ENCODE measurements at places on chromosomes 7 and 10.

DNA sequence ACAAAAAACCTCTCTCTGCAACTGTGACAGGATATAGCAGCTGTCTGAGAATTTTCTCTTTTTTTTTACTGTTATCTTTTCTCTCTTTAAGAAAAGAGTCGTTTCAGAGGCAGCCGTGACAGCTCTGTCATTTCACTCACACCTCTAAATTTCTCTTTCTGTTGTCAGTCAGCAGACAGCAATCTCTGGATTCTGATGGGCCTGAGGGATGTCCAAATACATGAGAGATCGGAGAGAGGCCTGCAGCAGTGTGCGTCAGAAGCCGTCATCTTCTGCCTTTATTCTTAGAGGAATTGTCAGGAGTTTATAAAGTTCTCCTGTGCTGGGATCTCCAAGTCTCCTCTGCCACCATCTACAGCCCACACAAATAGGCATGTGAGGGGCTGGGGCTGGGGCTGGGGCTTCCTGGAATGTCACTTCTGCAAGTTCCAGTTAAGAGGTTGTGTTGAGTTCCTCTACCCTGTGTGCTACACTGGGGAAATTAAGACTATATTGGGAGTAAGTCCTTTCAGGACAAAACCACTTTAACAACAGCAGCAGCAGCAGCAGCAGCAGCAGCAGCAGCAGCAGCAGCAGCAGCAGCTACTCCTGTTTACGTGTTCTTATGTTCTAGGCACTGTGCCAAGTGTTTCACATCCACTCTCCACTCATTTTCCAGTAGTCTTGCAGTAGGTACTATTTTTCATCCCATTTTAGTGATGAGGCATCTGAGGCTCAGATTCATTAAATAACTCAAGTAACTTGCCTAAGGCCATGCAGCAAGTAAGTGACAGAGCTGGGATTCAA lies 541.3 kb downstream of the LRMDA start:
- no peak for DNase-seq

DNA sequence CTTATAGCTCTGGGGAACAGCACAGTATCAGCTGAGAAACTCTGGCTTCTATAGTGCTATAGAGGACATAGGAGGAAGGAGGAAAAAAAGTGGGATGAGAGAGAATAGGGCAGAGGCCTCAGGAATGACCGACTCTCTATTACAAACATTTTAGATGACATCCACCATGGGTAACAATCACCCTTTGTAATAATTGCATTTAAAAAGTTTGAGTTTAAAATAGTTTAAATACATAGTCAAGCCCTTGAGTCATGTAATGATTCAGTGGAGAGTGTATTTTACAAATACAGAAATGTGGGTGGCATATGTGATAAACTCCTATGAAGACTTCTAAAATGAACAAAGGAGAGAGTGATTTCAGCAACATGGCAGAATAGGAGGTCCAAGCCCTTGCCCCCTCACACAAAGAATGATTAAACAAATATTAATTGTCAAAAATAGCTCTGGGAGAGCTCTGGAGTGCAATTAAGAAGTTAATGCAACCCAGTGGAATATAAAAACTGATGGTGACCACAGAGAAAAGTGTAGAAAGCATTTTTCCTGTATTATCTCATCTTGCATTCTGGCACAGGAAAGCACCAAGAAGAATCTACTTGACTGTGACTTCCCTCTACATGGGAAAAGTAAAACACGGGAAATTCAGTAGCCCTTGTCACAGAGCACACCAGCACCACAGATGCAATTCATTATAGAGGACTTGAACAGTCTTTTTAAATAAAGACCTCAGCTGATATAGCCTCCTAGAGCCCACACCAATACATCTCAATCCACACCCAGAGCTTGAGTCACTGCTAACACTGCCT lies 569.0 kb upstream of the SORCS1 start:
- DNase-seq, result no peak

DNA sequence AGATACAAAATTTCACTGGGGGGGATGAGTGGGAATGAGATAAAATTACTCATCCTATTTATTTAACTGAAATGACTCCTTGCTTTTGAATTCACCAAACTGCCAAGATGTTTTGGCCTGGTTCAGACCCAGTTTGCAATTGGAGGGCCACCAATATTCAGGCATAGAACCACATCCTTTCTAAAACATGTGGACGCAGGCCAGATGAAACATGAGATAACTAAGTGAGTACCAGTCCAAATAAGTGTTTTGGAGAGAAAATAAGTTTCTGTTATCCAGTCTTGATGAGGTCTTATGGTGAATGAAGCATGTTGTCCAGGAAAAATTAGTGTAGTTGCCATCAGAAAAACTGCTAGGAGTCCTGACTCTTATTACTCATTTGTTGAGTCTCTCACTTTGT lies 36.3 kb upstream of the PDK4 start:
- no peak for DNase-seq

- DNase-seq, result no peak
Measured at GRCh38 chr10:8396675-8397074, 342.2 kb downstream of the GATA3 start.

GRCh38 chr7:152571068-152571467 lies 104.9 kb downstream of the XRCC2 start:
- no peak for DNase-seq

- no peak for DNase-seq
Measured at GRCh38 chr10:121053151-121053550, 202.0 kb downstream of the WDR11 start.

Measured in hematopoietic multipotent progenitor cell treated with erythropoietin and hydrocortisone succinate and interleukin-3 and kit ligand, for 17 days (in vitro differentiated cells).